ENCODE measurements at places on chromosomes 6 and 20.

GRCh38 chr6:139732451-139732850 lies 358.0 kb upstream of the CITED2 start:
- peak; percentile 64 for DNase-seq

DNA sequence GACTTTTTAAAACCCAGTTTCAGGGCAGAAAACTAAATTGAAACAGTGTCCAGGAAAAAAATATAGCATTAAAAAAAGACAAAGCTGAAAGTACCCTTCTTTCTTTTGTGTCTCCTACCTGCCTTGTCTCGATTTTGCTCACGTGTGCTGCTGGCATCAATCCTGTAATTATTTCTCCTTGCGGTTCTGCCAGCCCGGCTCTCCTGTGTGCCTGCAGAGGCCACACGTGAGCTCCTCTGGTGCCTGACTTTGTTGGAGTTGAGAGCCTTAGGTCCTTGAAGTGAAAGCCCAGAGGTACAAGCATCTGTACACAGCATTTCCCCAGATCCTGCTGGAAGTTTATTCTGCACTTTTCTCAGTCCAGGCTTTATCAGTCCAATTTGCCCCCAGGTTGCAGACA lies 36.5 kb downstream of the GHRH start:
- no peak for DNase-seq

DNA sequence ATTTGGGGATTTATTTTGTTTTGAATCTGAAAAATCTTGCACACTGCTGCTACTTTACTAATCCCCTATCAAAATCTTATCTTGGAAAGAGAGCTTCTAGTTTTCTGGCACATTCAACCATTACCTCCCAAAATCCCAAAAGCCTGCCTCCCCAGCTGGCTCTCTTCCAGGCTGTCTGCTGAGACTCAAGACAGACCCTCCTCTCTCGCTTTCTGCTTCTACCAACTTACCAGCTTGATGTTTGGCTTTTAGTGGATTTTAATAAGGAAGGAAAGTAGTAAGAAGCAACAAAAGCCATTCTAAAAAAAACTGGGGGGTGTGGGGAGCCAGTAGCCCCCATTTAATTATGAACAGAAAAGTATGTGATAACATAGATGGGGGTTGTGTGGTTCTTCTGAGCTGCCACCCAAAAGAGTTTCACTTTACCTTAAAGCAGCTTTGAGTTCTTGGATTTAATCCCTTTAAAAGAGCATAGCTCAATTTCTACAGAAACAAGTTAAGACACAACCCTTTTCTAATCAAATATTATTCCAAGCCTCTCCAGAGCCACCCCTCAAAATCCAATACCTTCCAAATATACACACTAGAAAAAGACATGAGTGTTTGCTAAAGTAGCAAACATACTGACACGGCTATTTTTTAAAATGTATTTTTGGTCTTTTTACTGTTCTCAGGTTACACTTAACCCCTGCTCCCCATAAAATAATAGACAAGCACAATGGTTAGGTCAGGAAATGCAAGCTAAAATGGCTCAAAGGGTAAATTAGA lies 71.7 kb downstream of the ATP9A start:
- DNase-seq: no peak

DNA sequence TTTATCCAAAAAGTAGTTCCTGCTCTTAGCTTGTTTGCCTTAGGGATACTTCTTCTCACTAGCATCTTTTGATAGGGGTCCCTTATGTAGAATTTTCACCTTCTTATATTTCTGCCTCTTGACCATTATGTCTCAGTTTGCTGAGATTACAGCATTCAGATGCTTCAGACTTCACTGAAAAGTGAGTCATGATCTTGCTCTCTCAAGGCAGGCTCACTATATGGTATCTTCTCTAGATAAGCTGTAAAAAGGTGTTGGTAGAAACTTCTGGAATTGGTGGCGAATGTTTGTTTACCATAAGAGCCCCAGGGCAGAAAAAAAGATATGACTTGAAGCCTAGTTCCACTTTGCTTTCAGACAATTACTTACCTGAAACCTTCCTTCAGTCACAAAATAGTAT lies 19.7 kb downstream of the GTPBP2 start:
- no peak for DNase-seq

DNA sequence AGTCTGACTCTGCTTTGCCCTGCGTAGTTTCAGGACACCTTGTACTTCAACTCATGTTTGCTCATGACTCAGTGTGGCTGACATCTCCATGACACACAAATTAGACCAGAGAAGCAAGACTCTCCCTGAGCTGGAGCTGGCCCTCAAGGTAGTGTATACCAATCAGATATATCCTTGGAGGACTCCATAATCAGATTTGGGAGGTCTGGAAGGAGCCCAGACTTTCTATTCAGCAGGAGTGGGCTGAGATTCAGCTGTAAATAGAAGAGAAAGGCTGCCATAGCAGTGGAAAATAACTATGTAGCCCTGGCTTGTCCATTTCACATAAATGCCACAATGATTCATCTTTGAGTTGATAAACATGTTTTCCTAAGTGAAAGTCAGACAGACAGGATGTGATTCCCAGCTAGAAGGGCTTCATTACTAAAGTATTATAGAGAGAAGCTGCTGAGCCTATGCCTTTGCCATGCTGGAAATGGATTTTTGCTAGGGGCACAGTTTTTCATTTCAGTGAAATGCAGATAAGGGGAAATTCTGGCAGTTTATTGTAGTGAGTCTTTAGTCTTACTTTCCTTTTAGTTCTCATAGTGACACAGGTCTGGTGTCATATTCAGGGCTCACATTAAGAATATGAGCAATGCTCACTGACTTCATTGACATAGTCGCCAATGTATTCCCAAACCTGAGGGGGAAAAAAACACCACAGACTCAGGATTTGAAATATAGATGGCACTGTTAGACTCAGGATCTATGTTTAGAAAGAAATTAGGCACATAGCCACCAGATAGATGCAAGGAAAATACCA lies 95.3 kb downstream of the CLVS2 start:
- DNase-seq: peak; percentile 93

All from skeletal muscle cell (primary cell).